WERI-Rb-1 (cell line): ENCODE measurements at places on chromosomes 3 and 15.

DNA sequence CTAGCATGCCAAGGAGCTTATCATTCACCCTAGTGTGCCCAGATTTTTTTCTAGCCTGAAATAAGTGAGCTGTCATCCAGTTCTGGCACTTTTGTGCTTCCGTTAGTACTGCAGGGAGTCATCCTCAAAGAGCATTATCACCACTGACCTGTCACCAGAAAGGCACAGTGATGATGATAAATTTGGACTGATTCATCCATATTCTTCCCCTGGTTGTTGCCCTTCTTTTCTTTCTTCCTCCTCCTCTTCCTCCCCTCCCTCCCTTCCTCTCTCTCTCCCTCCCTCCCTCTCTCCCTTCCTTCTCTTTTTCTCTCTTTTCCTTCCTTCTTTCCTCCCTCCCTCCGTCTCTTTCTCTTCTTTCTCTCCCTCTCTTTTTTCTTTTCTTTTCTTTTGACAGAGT, 21.3 kb downstream of the SLC35G2 start:
- no peak for DNase-seq

GRCh38 chr3:149366941-149367840, 10.3 kb downstream of the TM4SF1 start:
- DNase-seq = no peak

GRCh38 chr3:43854283-43854682, 163.5 kb downstream of the ABHD5 start:
- DNase-seq = no peak

DNA sequence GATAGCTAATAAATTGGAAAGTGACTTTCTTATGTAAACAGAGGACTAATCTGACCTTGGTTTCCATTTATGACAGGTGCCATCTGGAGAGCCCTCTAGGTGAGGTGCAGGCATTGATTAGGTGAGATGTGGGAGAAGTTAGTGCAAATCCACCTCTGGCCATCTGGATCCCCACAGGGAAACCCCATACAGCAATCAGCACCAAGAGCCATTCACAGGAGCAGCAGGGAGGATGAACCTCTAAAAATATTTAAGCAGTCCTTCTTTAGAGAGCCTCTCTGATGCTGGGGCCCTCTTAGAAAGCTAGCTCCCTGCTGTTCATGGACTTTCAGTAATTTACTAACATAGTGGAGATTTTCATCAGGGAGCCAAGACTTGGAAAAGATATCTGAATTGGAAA, 69.3 kb downstream of the CLSTN2 start:
- DNase-seq = peak; percentile 36

DNA sequence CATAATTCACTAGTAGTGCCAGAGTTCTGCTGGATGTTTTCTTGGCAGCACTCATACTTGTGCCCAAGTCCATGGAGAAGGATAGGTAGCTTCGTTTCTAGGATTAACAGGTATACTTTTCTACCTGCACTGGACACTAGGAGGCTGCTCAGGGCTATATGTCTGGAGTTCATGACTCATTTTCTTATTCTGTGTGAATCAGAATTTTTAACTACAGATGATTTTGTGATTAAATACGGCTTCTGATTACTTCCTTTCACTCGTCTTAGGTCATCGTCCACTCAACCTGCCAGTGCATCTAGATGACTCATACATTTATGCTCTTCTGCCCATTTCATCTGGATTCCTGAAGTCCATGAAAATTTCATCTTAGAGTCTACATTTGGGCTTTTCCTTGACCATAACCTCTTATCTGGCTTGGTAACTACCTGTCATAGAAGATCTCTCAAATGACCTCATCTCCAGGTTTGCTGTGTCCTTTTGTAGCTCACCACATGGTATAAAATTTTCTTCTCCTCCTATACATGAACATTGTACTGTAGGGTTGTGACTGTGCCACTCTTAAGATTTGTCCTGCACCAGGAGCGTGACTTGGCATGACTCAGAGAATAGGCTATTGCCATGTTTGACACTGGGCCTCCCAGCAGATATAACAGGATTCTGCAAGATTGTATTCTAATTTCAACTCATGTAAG, 66.7 kb upstream of the GCSAM start:
- DNase-seq = no peak

- no peak for DNase-seq
Measured at GRCh38 chr3:13771496-13771895, 108.4 kb downstream of the WNT7A start.

GRCh38 chr15:73069109-73069508, 16.8 kb downstream of the NEO1 start:
- no peak for DNase-seq

GRCh38 chr3:53628536-53629401, 134.4 kb downstream of the CACNA1D start:
- no peak for DNase-seq

DNA sequence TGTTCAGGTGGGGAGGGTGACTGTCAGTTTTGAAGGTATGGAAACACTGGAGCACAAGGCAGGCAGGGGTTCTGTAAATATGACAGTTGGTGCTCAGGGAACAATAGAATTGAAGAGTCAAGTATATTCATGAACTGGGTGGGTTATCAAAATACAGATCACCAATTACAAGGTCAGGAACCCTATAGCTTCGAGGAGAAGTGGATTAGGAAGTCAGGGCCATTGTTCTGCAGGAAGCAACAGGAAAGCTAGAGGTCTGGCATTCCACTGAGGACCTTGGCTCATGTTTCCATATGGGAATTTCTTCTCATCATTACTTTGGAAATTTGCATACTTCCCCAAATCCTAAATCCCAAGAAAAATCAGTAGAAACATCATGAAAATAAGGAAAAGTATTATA, 125.9 kb downstream of the MYRIP start:
- no peak for DNase-seq

DNA sequence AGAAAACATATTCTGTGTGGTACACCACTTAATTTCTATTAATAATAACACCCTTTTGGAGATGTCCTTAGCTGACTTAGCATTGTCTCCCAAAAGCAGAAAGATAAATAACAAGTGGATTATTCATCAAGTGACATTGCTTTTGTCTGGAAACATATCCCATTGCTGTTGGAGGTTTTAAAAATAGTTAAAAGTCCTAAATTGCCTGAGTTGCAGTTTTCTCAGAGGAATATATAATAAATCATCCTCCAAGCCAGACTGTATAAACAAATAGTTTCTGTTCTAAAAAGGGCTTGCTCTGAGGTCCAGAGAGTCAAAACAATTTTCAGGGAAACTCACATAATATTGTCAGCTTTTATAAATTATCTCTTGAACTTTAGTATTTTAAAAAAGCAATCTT, 60.4 kb upstream of the CD96 start:
- DNase-seq = no peak

- DNase-seq = peak; percentile 44
Measured at GRCh38 chr15:69380100-69380725, 33.9 kb upstream of the KIF23 start.

- DNase-seq = no peak
Measured at GRCh38 chr3:50464569-50464968, 38.9 kb downstream of the CACNA2D2 start.
